ENCODE measurements at places on chromosomes 13 and 19.

- H3K27me3 ChIP-seq = peaks cover 52% of the 10 kb centered on the region
- no peaks in the 10 kb centered on the region for H3K36me3 ChIP-seq
- no peak overlapping the region for H3K4me3 ChIP-seq
- no peak overlapping the region for H3K27ac ChIP-seq
Measured at GRCh38 chr13:110303644-110304043, 3.3 kb downstream of the COL4A1 start.

- H3K27me3 ChIP-seq = no peaks in the 10 kb centered on the region
Measured at GRCh38 chr19:21593008-21593481, 87.6 kb downstream of the ZNF429 start.

GRCh38 chr13:58893396-58893795, 1261.9 kb downstream of the PCDH17 start:
- H3K4me1 ChIP-seq = no peaks in the 10 kb centered on the region
- no peaks in the 10 kb centered on the region for H3K36me3 ChIP-seq
- DNase-seq = no peak
- H3K27me3 ChIP-seq = no peaks in the 10 kb centered on the region
- no peak overlapping the region for H3K4me3 ChIP-seq
- H3K27ac ChIP-seq = no peak overlapping the region

- no peaks in the 10 kb centered on the region for H3K36me3 ChIP-seq
- H3K27me3 ChIP-seq = peaks cover 15% of the 10 kb centered on the region
- H3K4me1 ChIP-seq = peaks cover 11% of the 10 kb centered on the region
- peak within 1 kb of the TSS; percentile 82 for H3K4me3 ChIP-seq
Measured at GRCh38 chr13:27270594-27271520, at the start of gene RASL11A. RASL11A (plus strand) TSS chr13:27270830; CDS start chr13:27270945, 115 bp downstream.

DNA sequence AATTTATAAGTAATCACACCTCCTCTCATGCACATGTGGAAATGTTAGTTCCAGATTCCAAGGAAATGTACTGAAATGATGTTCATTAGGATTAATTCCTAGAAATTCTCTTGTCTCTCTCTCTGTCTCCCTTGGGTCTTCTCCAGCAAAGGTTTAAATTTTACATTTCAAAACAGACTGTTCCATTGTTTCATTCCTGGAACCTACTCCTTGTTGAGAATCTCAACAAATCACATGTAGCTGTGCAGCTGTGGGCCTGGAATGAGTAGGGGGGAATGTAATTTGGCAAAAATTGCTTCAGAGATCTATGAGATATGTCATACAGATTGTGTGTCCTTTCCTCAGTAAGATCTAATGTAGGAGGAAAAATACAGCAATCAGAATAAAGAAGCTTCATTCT, 46.2 kb upstream of the RFXAP start:
- H3K4me1 ChIP-seq = no peaks in the 10 kb centered on the region
- H3K27me3 ChIP-seq = peaks cover 15% of the 10 kb centered on the region
- H3K36me3 ChIP-seq = no peaks in the 10 kb centered on the region
- no peak overlapping the region for H3K4me3 ChIP-seq

All from activated CD4-positive, alpha-beta memory T cell treated with anti-CD3 and anti-CD28 coated beads for 36 hours (primary cell).